Osteoblast (primary cell): ENCODE measurements at places on chromosomes 2 and 18.

- DNase-seq: no peak
Observed at GRCh38 chr18:31657823-31658669, 26.3 kb downstream of the B4GALT6 start.

- no peak for DNase-seq
Observed at GRCh38 chr18:23551978-23552377, 34.3 kb downstream of the NPC1 start.

- DNase-seq: no peak
Observed at GRCh38 chr18:13183790-13184189, 34.8 kb upstream of the LDLRAD4 start.

DNA sequence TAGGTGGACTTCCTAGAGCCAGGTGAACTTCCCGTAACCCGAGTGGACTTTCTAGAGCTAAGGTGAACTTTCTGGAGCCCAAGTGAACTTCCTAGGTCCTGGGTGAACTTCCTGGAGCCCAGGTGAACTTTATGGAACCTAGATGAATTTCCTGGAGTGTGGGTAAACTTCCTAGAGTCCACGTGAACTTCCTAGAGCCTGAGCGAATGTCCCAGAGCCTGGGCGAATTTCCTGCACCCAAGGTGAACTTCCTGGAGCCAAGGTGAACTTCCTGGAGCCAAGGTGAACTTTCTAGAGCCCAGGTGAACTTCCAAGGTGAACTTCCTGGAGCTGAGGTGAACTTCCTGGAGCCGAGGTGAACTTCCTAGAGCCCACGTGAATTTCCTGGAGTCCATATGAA, 70.0 kb downstream of the RTP5 start:
- DNase-seq: no peak

DNA sequence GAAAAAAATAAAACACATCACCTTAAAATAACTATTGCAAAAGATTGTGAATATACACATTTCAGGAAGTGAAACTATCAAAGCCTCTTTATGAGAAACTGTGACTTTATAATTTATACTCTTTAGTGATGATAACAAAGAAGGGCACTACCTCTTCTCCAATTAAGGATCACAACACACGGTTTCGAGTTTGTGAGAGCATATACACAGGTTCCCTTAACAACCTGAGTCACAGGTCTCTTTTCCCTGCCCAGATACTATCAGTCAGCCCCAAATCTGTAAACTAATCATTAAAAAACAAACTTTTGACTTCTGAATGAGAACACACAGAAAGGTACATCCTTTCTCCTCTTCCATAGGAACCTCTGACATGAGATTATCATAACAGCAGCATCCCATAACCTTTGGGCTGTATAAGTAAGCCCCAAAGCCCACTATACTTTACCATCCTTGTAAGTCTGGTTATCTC, 44.9 kb downstream of the PTPN2 start:
- no peak for DNase-seq

DNA sequence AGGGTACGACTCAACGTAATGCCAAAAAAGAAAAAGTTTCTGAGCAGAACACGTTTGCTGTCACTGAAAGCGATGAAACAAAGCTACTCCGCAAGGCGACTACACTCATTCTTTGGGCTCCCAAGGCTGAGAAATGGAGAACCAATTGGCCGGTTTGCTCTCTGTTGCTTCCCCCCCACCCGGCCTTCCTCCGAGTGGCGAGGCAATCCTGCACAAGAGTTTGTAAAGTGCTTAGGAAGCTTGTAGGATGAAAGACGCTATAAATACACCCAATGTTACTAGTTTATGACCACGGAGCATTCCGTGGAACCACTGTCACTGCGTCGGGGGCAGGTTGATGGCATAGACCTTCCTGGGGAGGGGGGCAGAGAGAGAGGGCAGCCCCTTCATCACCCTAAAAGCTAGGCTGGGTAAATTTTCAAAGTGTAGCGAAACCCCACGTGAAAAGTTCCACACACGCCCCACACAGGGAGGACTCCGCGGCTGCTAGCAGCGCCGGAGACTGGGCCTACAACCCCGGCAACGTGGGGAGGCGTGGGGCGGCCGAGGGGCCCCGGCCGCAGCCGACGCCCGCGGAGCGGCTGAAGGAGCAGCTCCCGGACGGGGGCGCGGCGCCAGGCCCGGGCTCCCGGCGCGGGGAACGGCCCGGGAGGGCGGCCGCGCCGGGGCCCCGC, 915 bp downstream of the CUL3 start:
- peak; percentile 82 for DNase-seq

DNA sequence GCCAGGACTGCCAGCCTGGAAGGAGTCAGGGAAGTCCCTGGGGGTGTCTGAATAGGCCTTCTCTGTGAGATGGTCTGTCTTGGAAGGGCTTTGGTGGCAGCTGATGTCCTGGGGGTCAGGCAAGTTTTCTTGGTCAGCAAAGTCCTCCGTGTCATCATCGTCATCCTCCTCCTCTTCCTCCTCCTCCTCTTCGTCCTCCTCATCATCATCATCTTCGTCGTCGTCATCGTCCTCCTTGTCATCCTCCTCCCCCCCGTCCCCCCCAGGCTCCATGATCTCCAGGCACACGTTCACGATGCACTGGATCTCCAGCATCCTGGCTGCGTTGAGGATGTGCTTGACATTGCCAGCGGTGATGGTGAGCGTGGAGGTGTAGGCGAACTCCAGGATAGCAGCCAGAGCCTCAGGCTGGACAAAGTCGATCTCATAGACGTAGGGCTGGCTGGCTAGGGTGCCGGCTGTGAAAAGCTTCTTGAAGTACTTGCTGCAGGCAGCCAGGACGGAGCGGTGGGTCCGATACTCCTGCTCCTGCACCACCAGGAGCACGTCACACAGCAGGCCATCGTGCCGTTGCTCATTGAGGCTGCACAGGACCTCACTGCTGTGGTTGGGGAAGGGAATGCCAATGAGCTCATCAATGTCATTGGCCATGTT, 110.1 kb upstream of the SMAD2 start:
- no peak for DNase-seq

GRCh38 chr2:113056521-113056920, 2.5 kb upstream of the IL36RN start:
- DNase-seq: no peak

DNA sequence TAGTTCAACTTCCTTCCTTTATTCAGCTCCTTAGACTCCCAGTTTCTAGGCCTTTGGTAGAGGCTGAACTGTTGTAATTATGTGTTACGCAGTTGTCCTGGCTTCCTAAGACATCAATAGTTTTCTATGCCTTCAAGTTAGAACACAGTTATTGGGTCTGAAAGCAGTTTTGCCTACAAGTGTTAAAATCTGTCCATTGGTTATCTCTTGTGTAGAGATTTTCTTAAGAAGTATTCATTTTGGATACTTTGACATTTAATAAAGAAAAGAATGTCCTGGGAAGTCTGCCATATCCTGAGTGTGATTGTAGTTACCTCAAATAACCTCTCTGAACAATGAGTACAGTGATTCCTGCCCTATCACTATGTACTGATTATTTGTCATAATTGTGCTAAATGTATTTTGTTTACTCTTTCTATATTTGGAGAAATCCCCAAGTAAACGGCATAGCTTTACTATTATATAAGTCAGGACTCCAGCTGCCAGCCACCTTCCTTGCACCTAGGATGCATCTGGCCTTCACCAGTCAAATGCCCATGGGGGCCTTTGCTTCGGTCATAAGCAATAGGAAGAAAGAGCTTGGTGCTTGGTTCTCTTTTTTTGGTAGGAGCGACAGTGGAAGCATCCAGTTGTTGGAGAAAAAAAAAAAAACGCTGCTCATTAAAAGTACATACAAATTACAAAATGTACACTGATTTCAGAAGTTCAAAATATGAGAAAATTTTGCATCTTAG, 449.5 kb upstream of the PKDCC start:
- no peak for DNase-seq

DNA sequence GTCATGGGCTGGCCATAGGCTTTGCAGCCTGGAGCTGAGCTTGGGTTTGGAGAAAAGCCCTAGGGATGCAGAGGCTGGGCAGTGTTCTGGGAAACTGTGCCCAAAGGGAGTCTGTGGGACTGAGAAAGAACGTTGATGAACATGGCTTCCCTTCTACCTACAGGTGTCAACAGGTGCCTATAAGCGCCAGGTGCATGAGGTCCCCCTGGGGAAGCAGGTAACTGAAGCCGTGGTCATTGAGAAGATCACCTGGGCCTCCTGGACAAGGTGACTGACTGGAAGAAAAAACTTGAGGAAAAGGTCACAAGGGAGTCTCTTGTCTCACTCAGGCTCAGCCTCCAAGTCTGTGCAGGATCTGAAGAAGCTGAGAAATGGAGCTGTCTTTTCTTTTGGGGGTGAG, 83.4 kb downstream of the RTN4 start:
- no peak for DNase-seq

- DNase-seq: peak; percentile 100
Observed at GRCh38 chr2:176140513-176141317, 10.6 kb upstream of the HOXD4 start.

- no peak for DNase-seq
Observed at GRCh38 chr2:71692621-71693277, 239.4 kb downstream of the DYSF start.

- peak; percentile 23 for DNase-seq
Observed at GRCh38 chr2:102839668-102840388, 78.0 kb downstream of the TMEM182 start.

- DNase-seq: no peak
Observed at GRCh38 chr2:175140332-175140731, 27.7 kb downstream of the ATF2 start.

DNA sequence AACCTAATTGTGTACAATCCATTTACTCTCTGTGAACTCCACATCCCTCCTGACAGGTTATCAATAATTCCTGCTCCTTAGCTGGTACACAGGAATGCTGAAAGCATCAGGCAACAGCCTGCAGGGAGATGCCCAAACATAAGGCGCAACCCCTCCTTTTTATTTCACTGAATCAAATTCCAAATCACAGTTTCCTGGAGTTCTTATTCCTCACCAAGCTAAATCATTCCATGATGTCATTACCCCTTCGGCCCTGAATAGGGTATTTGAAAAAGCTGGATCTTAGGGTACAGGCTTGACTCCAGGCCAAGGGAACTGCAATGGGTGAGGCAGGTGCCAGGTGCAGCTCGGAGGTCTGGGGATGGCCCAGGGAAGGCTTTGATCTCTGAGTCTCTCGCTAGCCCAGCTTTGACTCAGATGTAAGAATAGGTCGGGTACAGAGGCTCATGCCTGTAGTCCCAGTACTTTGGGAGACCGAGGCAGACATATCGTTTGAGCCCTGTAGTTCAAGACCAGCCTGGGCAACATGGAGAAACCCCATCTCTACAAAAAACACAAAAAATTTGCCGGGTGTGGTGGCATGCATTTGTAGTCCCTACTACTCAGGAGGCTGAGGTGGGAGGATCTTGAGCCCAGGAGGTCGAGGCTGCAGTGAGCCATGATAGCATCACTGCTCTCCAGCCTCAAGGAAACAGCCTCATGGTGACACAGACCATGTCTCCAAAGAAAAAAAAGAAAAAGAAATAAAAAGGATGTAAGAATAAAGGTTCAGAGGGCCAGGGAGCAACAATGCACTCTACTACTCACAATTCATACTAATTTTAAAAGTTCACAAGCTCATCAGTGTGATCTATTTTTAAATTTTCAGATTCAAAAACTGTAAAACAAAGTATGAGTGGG, 6.8 kb downstream of the FHL2 start:
- no peak for DNase-seq

- DNase-seq: no peak
Observed at GRCh38 chr2:20651731-20652099, 817 bp upstream of the HS1BP3 start.

GRCh38 chr2:63993871-63994270, 25.4 kb downstream of the VPS54 start:
- no peak for DNase-seq

DNA sequence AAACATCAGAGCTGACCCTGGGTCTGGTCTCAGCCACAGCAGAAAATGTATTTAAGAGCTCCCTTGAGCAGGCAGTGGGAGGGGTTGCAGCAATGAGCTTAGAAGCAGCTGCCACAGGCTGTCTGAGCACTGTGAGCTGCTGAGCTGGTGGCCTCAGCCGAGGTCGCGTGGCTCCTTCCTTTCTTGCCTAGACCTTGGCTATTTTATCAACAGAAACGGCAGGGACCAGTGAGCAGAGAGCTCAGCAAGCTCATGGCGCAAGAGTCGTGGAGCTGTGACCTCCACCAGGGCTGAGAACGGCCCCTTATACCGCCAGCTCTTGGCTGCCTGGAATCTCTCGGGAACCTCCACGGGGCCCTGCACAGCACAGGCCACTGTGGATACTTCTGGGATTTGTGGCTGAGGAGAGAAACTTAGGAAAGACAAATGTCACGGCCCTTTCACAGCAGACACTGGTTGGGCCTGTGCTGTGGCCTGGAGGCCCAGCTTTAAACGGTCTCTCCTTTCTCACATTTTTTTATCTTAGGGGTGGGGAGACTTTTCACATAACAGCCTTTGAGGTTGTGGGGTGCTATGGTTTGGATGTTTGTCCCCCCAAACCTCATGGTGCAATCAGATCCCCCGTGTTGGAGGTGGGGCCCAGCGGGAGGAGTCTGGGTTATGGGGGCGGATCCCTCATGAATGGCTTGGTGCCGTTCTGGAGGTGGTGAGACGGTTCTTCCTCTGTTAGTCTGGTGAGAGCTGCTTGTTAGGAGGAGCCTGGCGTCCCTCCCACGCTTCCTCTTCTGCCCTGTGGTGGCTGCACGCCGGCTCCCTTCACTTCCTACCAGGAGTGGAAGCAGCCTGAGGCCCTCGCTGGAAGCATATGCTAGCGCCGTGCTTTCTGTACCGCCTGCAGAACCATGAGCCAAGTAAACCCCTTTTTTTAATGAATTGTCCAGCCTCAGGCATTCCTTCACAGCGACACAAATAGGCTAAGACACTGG, 1.7 kb downstream of the ALLC start:
- DNase-seq: peak; percentile 74

DNA sequence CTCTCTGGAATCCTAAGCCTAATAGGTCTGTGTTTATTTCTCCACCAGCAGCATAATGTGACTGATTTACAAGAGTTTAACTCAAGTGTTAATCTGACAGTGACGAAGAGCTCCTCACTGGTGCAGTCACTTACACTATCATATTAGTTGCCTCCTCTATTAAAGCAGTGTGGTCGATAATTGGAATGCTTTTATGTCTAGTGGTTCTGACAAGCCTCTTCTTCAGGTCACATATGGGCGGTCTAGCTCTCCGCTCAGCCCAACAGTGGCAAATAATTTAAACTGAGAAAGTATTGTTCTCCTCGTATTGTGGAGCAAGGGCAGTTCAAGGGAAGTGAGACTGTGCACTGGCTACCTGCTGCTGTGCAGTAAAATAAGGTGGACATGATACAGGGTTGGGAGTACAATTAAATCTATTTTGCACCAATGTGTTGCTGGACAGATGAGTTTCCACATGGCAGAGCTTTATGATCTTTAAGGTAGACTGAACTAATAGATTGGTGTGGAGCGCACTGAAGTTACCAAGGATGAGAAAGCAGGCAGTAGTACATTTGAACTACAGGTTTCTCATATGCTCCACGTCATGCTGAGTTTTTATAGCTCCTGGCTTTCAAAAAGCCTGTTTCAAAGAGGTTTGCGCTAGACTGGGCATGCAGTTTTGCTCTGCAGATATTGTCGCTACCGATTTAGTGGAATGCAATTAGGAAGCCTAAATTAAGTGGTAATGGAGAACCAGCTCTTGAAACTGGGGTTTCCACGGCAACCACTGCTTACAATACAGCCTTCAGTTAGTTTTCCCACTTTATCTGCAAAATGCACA, 151.7 kb upstream of the POU3F3 start:
- no peak for DNase-seq

- no peak for DNase-seq
Observed at GRCh38 chr2:11365096-11365879, 20.9 kb upstream of the ROCK2 start.

- DNase-seq: no peak
Observed at GRCh38 chr2:86634352-86634751, 10.7 kb upstream of the RNF103 start.
